ENCODE measurements at places on chromosomes 2 and 18. TPM values are rescaled to one million over a fixed set of nuclear protein-coding genes. Genes with fewer than 3 reads are reported as not detected.

Gene FSHR
- not detected for total RNA-seq

Gene ELOA2
- total RNA-seq: not detected

Gene SOX11
- 0.52 TPM for total RNA-seq

Gene TPO
- total RNA-seq: 0.05 TPM

Gene ZAP70
- 160 TPM for total RNA-seq

Gene MALL
- total RNA-seq: 1.2 TPM

Gene POTEC
- total RNA-seq: not detected

Gene SPATA3
- total RNA-seq: not detected

Gene LIMS4
- total RNA-seq: 0.71 TPM

Gene NEU2
- total RNA-seq: not detected

Gene XDH
- total RNA-seq: 0.19 TPM

Gene RAX
- under 0.01 TPM for total RNA-seq

Gene IL1F10
- total RNA-seq: not detected

Gene SERPINB10
- 1.7 TPM for total RNA-seq

Gene PDCD1
- 16.0 TPM for total RNA-seq

Gene RNF125
- total RNA-seq: 5.1 TPM

Gene RPS27A
- 2,697 TPM for total RNA-seq

Gene DNER
- 0.09 TPM for total RNA-seq

Gene ASB18
- not detected for total RNA-seq

Gene PTRHD1
- 44.0 TPM for total RNA-seq

Gene ZC3H8
- total RNA-seq: 15.6 TPM

Gene TIGD1
- total RNA-seq: 8.3 TPM

Gene SLC9A4
- total RNA-seq: 0.05 TPM

Gene LYG1
- 1.8 TPM for total RNA-seq

Gene CDH19
- 0.05 TPM for total RNA-seq

Gene DOK1
- 14.3 TPM for total RNA-seq

Gene MAPRE3
- 0.99 TPM for total RNA-seq

Gene PROM2
- total RNA-seq: 2.3 TPM

Gene TUBA4B
- total RNA-seq: 0.05 TPM

Gene APOB
- total RNA-seq: 0.09 TPM

Gene IAH1
- total RNA-seq: 49.1 TPM

Gene ATP5MC3
- 209 TPM for total RNA-seq

Gene SLC11A1
- 0.71 TPM for total RNA-seq

Gene TMEM169
- 1.1 TPM for total RNA-seq

Gene FAM124B
- total RNA-seq: 2.0 TPM

Gene ASTL
- total RNA-seq: 0.42 TPM

Gene PLA2R1
- total RNA-seq: 0.90 TPM

Gene EFR3B
- 0.33 TPM for total RNA-seq

Gene EGR4
- 0.05 TPM for total RNA-seq

Gene STK39
- 34.1 TPM for total RNA-seq

Gene CHCHD5
- total RNA-seq: 24.6 TPM

Gene ZNF396
- total RNA-seq: 1.7 TPM

Gene KCNJ3
- not detected for total RNA-seq

Gene MYO5B
- 6.2 TPM for total RNA-seq

Gene FNDC4
- 0.85 TPM for total RNA-seq

Gene EMILIN1
- 9.2 TPM for total RNA-seq

Gene RAPGEF4
- total RNA-seq: 2.0 TPM

Gene SMARCAL1
- total RNA-seq: 8.5 TPM

Gene FIGN
- total RNA-seq: 0.09 TPM

Measured in thymus (tissue), 14 donors.